Suppressor macrophage treated with lipopolysaccharide for 1 hour (primary cell): ENCODE measurements at places on chromosomes 3 and 15.
A peak's percentile ranks its signal among the peaks of the same experiment; 100 is the strongest.

GRCh38 chr3:85710490-85710889 lies 751.7 kb downstream of the CADM2 start:
- DNase-seq: peak; percentile 4

GRCh38 chr3:180447136-180447535 lies 154.8 kb upstream of the TTC14 start:
- DNase-seq: no peak

DNA sequence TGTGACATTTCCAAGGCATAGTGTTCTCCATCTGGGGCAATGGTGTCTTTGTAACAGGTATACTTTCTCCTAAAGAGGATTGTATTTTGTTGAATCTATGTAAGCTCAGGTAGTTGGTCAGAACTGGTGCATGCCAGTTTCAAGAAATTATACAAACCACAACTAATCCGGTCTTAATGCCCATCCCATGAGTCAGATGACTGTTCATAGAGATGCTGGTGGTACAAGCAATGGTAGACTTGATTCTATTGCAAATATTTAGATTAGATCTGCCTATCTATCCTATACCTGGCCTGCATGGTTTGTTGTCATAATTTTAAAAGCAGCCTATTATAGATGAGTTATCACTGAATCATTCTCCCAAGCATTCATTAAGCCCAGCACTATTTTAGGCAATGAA lies 43.5 kb downstream of the ATP13A5 start:
- no peak for DNase-seq

DNA sequence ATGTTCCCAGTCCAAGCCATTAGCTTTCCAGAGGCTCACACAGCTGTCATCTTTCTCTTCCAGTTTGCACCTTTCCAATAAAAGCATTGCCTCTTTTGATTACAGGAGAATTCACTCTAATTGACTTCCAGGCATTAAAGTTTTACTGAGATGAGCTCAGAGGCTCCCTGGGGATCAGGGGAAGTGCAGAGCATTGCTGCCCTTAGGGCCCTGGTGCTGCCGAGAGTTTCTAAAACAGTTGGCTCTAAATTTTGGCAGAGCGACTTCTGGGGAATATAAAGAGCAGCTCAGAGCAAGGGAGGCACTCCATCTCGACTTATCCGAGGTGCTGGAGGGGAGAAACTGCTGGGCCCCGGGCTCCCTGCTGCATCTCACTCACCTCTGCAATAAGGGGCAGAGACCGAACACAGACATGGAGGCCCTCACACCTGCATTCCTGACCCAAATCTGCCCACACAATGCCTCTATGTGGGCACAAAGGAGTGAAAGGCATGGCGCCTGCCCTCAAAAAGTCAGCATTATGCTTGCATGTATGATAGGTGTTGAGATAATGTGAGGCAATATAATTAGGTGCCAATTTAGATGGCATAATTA lies 61.7 kb downstream of the SCN11A start:
- DNase-seq: no peak

GRCh38 chr3:53890726-53891475 lies 758 bp downstream of the SELENOK start:
- no peak for DNase-seq

DNA sequence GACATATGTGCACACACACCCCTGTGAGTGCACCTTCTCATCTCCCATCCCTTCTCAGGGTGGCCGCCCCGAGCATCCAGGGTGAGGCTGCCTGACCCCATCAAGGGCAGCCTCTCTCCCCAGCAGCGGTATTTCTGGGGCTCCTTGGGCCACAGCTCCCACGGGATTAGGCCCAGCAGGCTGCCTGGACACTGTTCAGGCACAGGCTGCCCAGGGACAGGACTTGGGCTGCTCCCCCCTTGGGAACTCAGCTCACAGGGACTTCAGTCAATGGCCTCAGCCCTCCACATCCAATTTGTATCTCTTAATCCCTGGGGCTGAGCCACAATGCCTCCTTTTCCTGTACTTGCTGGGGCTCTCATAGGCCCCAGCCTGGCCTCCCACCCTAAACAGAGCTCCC lies 35.0 kb downstream of the RHCG start:
- no peak for DNase-seq
